Hematopoietic multipotent progenitor cell (in vitro differentiated cells): ENCODE measurements at places on chromosomes 11 and 22.

DNA sequence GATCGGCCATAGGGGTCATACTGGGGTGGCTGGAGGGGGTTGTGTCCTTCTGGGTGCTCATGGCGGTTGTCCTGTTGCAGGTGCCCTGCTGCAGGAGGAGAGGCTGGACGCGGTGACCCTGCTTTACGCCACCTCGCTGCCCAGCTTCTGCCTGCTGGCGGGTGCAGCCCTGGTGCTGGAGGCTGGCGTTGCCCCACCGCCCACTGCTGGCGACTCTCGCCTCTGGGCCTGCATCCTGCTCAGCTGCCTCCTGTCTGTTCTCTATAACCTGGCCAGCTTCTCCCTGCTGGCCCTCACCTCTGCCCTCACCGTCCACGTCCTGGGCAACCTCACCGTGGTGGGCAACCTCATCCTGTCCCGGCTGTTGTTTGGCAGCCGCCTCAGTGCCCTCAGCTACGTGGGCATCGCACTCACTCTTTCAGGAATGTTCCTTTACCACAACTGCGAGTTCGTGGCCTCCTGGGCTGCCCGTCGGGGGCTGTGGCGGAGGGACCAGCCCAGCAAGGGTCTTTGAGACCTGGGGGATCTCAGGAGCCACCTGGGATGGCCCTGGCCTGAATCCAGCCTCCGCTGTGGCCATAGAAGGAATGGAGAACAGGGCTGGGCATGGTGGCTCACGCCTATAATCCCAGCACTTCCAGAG, 11.1 kb downstream of the SLC35E4 start:
- DNase-seq: no peak

- no peak for DNase-seq
These were observed 72.8 kb upstream of the MYOD1 start for GRCh38 chr11:17646451-17647145.

DNA sequence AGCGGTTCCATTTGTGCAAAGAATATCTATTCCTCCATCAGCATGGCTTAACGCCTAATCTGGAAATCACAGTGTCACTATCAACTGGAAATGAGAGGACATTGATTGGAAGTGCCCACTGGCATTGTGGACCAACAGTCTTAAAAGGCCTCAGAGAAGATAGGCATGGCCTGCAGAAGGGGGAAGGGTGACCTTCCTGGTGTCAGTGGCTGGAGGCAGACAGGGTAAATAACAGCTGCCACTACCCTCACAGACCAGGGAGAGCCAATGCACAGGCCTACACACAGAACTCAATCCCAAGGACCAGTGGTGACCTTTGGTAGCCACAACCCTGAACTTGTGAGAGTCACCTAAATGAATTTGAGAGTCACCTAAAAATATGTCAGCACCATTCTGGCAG, 36.0 kb downstream of the DDIAS start:
- DNase-seq: no peak

DNA sequence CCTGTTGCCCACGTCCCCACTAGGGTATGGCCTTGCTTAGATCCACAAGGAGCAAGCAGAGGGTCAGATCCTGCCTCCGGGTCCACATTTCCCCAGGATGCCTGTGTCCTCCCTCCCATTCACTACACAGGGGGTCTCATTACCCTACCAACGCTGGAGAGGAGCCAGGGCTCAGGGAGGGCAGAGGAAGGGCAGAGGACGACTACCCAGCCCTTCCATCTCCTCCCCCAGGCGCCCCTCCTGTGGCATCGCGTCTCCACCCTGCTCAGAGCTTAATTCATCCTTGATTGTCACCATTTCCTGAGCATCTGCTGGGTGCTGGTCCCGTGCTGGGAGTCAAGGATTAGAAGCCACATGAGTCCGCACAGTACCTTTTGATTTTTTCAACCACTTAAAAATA, 5.0 kb downstream of the NFAM1 start:
- no peak for DNase-seq

DNA sequence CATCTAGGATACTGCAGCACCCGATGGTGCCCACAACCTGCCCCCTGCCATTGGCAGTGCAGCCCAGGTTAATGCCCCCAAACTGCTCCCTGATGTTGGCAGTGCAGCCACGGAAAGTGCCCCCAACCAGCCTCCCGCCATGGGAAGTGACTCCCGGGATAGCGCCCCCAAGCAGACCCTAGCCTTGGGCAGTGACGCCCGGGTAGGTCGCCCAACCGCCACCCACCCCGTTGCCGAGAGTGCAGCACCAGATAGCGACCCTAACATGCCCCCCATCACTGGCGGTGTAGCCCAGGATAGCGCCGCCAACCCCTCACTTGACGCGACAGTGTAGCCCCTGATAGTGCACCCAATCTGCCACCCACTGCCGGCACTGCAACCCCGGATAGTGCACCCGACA, 38.5 kb downstream of the C22orf42 start:
- DNase-seq: no peak

- no peak for DNase-seq
These were observed 5.7 kb upstream of the HINFP start for GRCh38 chr11:119115484-119116234.

GRCh38 chr11:7490054-7490453, 4.7 kb downstream of the OLFML1 start:
- DNase-seq: no peak

DNA sequence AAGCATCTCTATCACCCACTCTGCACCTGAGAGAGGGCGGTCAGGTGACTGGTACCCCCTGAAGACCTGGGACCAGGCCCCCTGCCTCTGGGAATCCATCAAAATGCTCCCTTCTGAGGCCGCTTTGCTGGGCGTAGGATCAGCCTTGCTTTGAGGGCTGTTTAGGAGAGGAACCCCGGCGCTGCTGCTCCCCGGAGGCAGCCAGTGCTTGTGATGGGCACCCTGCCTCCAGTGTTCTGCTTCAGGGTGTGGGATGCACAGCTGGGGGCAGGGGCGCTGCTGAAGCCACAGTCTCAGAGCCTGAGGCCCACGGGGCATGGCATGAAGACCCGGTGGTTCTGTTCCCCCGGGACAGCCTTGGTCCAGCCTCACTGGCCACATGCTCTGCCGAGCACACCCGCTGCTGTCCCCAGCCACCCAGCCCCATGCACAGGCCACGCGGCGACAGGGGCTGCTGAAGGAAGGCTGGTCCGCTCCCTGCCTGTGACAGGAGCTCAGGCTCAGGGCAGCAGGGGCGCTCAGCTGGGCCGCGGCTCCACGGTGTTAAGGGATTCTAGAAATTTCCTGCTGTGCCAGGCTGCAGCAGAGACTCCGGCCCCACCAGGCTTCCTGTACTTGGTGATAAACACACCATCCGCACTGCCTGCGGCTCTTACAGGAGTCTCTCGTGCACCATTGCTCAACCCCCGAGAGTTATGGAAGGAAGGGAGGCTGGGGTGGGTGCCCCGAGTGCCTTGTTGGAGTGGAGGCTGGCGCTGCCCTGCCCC, 91.0 kb downstream of the KCNQ1 start:
- no peak for DNase-seq

DNA sequence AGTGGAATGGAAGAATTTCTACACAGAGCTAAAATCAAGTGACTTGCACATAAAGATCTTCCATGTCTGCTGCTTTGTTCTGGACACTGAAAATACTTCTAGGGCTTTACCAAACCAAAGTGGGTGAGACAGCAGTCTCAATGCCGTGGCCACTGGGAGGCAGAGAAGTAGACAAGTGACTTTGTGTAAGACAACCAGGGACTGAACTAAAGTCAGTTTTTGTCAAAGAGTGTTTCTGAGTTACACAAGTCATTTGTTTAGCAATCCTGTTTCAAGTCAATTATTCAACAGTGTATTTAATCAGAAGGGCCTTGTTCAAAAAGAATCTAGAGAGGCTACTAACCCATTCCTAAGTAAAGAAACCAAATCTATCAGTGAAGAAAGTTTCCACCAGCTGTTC, 46.6 kb downstream of the TCP11L1 start:
- no peak for DNase-seq

DNA sequence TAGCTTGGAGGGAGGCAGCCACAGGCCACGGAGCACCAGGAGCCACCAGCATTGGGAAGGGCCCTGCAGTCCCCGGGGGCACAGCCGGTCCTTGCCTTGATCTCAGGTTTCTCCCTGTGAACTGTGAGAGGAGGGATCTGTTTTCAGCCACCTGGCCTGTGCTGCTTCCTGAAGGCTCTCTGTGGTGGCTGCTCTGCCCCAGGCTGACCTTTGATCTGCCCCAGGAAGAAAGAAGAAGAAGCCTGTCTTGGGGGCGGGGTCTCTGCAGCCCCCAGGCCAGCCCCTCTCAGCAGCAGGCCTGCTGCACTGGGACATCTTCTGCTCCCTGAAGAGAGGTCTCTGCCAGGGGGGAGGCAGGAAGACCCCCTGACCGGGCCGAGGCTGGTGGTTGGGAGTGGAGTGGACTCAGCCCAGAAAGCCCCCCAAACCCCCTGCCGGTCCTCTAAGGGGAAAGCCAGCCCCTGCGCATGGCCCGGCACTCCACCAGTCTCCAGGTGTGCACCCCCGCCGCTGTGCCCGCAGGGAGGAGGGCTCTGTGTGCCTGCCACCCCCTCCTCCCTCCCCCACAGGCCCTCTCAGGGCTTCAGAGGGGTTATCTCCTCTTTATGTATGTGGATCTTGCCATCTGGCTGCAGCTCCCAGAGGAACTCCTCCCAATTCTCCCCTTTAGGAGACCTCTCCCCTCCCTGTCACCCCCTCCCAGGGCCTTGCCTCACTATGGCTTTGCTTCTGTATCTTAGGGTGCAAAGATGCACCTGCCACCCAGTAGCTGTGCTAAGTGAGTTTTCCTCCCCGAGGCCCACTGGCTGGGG, 675.3 kb downstream of the BRD1 start:
- no peak for DNase-seq

GRCh38 chr22:36227396-36227795, 11.9 kb downstream of the APOL2 start:
- no peak for DNase-seq

DNA sequence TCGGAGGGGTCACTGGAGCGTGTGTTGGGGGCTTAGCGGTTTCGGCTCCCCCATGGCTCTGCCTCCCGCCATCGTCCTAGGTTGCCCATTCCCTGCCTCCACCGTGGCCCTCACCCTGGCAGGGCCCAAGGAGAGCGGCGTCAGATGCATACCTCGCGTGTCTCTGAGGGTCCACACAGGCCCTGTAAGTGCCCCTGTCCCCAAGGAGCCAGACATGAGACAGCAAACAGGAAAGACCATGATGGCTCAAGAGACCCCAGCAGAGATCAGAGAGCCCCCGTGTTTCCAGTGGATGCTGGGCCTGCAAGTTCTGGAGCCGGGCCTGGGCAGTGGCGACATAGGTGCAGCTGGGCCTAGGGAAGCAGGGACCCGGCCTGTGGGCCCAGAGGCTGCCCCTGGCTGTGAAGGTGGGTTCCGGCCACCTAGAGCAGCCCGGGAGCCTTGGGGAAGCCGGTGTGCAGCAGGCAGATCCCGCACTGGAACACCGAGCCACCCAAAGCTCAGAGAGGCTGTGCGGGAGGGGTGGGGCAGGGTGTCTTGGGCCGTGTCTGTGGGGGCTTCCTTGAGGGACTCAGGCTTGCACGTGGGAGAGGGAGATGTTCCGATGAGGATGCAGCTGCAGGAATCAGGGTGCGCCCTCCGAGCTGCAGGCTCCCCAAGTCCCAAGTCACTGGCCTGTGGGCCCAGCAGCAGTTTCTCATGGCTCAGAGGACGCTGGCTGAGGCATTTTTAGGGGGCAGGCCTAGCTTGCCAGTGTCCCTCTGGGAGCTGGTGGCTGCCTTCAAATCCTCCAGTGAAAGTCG, 126.4 kb downstream of the KCNQ1OT1 start:
- DNase-seq: no peak

- DNase-seq: no peak
These were observed 3.5 kb upstream of the PDGFB start for GRCh38 chr22:39248254-39248653.

DNA sequence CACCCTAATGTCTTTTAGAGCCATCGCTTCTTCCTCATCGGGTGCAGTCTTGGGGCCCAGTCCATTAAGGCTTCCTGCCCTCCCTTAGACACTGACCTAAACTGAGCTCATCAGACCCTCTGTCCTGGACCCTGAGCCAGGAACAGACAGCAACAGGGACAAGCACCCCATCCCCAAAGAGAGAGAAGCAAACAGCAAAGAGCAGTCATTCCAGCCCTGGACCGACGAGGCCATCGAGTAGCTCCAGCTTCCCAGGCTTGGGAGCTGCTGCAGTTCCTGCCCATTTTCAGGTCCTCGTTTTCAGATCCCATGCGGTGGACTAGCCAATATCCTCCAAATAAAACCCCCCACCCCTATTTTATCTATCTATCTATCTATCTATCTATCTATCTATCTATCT, 25.8 kb upstream of the CACNG2 start:
- no peak for DNase-seq

GRCh38 chr11:64724863-64725532, 2.0 kb upstream of the NRXN2 start:
- no peak for DNase-seq

DNA sequence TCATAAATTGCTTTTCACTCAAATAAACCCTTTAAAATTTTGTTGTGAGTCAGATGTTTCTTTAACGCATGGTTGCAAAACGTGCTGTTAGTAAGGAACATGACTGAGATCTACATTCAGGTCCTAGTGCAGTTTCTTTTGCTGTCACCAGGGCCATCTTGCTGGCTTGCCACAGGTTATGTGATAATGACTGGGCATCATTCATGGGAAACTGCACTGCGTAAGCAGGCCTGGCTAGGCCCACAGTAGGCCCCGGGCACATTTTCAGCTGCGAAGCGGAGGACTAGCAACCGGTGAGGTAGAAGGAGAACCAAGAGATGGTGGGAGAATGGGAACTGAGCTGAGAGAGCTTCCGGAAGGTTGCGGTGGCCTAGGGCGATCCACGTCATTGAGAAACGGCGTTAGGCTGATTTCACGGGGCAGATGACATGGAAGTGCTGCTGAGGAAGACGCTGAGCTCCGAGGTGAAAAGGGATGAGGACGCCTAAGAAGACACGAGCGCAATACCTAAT, 3.2 kb upstream of the KLHDC7B start:
- DNase-seq: no peak
